CD4-positive, alpha-beta memory T cell (primary cell): ENCODE measurements at places on chromosomes 7 and 10.

DNA sequence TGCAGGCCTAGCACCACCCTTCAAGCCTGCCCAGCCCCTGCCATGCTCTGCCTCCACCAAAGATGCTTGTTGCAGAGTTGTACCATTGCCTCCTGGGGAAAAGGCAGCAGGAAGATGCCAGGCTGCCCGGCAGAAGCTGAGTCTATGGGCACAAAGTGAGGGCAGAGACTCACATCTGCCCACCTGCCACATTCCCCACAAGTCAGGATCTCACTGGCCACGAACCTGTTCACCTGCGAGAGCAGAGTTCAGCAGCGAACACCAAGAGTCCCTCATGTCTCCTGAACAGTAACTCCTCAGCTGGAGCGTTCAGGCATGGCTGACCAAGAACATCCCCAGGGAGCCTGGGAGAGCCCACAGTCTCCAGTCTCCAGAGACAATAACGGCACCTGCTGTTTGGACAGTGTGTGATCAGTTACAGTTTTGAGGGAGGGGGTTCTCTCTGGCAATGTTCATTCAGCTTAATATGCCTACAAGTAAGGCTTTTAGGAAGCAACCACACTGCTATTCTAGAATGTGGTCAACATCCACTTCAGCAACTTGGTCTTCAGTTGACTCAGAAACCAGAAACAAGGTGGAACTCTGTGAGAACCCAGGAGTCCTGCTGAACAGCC lies 78.5 kb downstream of the GRID1 start:
- DNase-seq: no peak

- DNase-seq: no peak
Observed at GRCh38 chr10:44858017-44858371, 53.1 kb upstream of the TMEM72 start.

DNA sequence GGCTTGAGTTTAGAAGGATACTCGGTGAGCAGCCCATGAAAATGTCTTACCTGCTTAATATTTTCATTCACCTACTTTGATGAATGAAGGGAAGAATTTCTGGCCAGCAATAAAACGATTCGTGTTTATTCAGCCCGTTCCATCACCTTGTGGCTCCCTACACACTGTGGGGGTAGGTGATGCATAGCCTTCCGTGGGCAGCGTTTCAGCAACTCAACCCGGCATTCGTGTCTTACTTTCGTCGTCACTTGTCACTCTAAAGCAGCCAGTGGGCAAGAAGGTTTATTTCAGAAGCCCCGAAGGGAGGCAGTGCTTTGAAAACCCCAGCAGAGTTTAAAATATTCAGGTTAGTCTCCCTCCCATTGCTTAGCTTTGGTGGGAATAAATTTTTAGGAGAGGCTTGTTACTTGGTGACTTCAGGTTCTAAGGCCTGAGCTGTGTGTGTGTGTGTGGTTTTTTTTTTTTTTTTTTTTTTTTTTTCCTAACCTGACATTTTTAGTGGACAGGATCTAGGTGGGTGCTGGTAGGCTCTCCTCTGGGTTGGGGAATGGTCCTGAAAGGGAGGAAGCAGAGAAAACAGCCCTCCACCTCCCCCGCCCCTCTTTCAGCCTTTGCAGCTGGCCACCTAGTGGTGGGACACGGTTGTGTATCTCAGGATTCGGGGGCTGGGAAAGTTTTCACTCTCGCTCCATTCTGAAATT lies 1.8 kb downstream of the GRK5 start:
- DNase-seq: peak; percentile 64

- DNase-seq: peak; percentile 62
Observed at GRCh38 chr10:118568327-118568848, 27.1 kb downstream of the PRLHR start.

DNA sequence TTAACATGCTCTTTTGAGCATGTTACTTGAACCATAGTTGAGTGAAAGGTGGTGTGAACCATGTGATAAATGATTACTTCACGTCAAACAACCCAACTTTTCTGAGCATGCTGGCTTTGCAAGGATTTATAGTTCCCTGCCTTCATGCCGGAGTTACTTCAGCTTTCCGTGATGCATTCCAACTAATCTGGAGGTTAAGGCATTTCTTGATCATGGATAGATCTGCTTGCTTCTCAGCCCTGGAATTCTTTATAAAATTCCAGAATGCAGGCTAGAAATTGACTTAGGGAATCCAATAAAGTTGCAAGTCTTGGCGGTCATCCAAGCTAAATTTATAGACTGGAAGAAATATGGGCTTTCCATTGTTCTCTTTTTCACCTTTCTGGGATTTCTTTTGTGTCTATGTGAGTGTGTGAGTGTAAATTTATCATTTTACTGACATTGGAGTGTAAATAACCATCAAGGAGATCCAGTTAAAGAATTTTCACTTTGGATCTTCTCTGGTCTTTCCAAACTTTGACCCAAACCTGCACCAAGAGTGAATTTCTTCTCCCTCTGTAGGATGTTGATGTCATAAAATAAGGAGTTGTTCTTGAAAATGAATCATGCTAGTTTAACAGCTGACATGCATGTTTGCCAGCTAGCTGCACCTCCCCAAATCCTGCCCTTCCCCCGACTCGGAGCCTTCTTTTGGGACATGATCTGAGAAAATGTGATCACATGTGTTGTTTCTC lies 289.0 kb downstream of the TWIST1 start:
- DNase-seq: no peak

DNA sequence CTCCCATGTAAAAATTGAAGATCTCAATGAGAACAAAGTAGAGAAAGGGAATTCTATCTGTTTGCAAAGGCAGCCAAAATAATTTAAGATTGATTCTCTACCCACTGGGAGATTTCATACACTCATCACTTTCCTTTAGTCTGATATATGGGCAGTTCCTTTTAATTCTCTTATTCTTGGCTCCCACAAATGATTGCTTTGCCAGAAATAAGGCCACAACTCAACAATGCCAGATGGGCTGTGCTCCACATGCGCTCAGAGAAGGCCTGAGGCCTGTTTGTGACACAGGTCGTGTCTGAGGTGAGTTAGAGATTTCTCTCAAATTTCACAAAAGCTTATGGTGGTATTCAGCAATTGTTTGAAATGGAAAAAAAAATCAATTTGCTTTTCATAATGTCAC lies 501.9 kb upstream of the SEMA3D start:
- DNase-seq: no peak

DNA sequence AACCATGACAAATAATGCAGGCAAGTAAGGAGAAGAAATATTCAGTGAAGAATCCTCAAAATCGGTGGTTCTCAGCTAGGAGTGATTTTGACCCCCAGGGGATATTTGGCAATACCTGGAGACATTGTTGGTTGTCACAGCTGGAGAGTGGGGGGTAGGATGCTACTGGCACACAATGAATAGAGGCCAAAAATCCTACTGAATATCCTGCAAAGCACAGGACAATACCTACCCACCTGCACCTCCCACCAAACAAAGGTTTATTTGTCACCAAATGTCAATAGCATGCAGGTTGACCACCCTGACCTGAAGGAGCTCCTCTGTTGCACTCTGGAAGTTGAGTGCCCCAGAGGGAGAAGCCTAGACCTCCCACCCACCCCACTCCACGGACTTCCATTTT lies 1028.6 kb downstream of the CNTNAP2 start:
- no peak for DNase-seq

GRCh38 chr10:104337985-104338735 lies at the start of gene ITPRIP:
Gene ITPRIP (minus strand): TSS chr10:104338465. CDS start chr10:104316051, 22,414 bp downstream.
- DNase-seq: peak; percentile 84
